ENCODE measurements at places on chromosomes 12 and 14.

- no peak for DNase-seq
These were observed 133.5 kb upstream of the TMEM132C start for GRCh38 chr12:128133321-128134073.

DNA sequence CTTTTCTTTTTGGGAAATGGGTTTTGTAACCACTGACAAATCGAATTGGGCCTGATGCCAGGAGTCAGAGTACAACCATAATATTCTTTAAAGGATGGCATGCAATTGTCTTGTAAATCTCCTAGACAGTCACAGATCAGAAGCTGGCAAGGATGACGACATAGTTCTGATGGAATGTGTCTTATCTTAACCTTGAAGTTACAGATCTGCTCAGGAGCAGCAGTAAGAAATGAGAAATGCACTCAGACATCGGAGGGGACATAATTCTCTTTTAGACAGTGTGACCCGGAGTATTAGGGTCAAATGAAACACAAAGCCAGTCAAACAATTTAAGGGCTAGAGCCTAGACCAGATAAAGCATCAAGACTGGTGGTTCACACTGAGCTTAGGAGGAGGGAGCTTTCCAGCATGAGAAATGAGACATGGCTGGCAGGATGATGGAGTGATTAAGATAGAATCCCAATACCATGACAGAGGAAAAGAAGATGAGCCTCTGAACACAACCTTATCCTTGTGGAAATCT lies 17.5 kb downstream of the CBX5 start:
- DNase-seq: no peak

DNA sequence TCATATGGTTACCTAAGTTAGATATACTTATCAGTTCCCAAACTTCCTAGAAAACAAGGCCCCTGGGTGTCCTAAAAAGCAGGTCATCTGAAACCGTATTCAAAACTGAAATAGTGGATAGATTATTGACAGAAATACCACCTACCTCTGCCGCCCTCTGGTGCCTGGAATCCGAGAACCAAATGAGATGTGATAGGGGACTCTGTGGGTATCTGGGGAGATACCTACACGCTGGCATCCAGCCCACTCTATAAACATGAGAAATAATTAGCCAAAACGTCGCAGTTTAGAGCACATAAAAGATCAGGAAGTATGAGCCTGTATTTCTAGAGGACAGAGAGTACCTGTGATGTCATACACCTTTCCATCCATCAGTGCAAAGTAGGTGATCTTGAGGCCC lies 4.4 kb downstream of the ORMDL2 start:
- no peak for DNase-seq

DNA sequence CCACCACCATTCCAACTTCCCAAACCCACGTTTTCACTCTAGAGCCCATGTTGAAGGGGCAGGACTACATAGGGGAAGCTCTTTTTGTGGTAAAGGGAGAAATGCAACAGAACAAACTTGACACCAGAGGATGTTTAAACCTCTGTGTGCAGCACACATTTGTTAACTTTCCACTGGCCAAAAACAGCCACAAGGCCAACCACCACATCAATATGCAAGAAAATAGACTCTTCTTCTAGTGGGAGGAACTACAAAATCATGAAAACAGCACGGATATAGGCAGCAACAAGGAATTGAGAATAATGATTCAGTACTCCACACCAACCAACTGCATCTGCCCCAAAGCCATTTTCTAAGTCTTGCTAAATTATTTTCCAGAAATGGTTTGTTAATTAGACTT lies 66.3 kb upstream of the CEP83 start:
- no peak for DNase-seq

- no peak for DNase-seq
These were observed 135.8 kb downstream of the INSM2 start for GRCh38 chr14:35669782-35670181.

DNA sequence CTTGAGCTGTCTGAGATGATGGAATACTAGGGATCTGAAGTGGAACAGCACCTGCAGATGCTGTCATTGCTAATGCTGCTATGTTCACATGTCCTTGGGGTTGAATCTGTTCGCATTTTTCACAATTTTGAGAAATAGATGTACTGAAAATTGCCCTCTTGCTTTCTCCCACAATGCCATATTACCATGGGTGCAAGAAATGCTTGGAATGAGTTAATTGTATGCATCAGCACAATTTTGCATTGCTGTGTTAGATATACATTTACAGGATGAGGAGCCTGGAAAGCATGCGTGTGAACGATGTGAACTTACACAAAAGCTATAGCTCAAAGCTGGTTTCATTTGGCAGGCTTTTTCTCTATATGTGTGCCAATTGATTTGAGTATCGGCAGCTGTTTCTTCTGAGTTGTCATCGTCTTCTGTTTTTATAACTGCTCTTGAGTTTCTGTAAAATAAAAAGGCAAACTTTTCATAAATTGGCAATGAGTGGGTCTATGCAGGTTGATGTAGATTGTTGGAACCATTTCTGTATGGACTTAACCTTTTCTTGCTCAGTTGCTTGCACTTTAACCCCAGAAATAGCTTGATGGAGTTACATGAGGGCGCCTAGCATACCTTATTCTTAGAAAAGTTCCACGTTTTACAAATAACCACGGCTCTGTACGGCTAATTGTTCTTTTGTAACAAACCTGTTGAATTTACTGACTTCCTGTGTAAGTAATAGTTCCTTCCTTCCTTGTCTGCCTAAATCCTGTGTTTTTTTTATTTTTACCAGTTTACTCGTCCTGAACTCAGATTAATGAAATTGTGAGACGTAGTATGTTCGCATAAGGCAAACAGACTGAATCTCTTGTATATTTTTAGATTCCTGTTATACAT lies 105.9 kb downstream of the FGD4 start:
- DNase-seq: no peak

GRCh38 chr12:28088566-28089272 lies 101.5 kb upstream of the CCDC91 start:
- DNase-seq: no peak

GRCh38 chr12:43586646-43587245 lies 34.7 kb upstream of the ADAMTS20 start:
- no peak for DNase-seq

- no peak for DNase-seq
These were observed 107.0 kb downstream of the VRK1 start for GRCh38 chr14:96904201-96904600.

- DNase-seq: no peak
These were observed 58.3 kb downstream of the CCNK start for GRCh38 chr14:99539491-99539890.

GRCh38 chr12:65594409-65594808 lies 229.9 kb upstream of the HMGA2 start:
- DNase-seq: no peak

- DNase-seq: no peak
These were observed 46.2 kb downstream of the TESC start for GRCh38 chr12:117053050-117053400.

All from left hindlimb (tissue), 1 donor.